ENCODE measurements at places on chromosomes 2 and 18.

DNA sequence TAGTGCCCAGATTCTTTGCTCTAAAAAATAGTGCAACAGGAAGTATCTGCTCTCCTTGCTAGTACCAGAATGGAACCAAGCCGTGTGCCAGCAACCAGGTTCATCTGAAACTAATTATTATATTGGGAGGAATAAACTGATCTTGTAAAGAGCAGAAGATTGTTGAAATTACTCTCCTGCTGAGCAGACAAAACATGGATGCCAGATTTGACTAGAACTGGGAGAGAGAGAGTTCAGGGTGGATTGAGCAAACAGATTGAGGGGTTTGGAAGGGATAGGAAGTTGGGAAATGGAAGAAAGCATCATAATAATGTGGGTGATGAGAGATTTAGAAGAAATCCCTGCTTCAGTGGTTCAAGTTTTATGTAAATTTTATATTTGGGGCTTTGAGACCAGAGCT is 160.1 kb upstream of the RASGRP3 start:
- no peak for DNase-seq

DNA sequence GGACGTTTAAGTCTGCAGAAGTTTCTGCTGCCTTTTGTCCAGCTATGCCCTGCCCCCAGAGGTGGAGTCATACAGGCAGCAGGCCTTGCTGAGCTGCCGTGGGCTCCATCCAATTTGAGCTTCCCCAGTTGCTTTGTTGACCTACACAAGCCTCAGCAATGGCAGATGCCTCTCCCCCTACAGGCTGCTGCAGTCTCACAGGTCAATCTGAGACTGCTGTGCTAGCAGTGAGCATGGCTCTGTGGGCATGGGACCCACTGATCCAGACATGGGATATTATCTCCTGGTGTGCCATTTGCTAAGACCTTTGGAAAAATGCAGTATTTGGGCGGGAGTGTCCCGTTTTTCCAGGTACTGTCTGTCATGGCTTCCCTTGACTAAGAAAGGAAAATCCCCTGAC is 726.0 kb downstream of the ERBB4 start:
- no peak for DNase-seq

DNA sequence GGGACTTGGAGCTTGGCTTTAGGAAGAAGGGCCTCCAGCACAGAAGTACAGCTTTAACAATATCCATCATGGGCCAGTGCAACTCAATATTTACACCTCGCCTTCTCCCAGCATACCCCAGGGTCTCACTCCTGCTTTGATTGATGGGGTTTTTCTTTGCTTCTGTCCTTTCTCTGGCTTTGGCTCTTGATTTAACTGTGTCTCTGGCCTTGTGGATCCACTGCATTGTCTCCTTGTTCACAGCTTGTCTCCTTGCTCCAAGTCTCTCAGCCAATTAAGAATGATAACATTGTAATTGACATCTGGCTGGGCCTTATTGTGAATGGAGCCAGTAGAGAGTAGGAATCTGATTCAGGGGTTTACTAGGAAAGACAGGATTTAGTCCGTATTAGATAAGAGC is 1019.5 kb downstream of the TMEM182 start:
- DNase-seq = no peak

DNA sequence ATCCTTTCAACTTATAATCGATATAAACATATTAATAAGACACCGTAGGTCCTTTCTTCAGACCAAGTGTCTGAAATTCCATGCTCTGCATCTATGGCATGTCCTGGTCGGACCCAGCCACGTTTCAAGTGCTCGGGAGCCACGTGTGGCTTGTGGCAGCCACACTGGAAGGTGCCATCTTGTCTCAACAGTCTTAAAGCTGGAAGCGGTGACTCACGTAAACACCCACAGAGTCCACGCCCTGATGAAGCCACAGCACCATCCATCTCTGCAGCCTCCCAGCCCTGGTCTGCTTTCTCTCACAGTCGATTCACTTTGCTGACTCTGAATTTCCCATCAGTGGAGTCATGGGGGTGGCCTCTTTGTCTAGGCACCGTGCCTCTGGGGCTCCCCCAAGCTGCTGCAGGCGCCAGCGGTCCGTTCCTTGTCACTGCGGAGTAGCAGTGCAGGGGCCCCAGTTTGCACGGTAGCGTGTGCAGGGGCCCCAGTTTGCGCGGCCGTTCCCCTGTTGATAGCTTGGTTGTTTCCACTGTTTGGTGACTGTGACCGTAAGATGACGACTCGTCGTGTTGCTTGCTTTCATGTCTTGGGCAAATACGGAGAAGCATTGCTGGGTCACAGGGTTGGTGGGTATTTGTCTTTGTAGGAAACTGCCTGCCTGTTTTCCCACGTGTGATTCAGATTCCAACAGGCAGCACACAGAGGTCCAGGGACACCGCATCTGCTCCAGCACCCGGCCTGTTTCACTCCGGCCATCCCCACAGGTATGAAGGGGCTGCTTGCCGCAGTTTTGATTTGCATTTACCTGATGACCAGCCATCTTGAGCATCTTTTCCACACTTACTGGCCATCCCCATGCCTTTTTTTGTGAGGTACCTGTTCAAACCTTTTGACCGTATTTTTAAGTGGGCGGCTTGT is 240.3 kb downstream of the HDAC4 start:
- DNase-seq = no peak

DNA sequence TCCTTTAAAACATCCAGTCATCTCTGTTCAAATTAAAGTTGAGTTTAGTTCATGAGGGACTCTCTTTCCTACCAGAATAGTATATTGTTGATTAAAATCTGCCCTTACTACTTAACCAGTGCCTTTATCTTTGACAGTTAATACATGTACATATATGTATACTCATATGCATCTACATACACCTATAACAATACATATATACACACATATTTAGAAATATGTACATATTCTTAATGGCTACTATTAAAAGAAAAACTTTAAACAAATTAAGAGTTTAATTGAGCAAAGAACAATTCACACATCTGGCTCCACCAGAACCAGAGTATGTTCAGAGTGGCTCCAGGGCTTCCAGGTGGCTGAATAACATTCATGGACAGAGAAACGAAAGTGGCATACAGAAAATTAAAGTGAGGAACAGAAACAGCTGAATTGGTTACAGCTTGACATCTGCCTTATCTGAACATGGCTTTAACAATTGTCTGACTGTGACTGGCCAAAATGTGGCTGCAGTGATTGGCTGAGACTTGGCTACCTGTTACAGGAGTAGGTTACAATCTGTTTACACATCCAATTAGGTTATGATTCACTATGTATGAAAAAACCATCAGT is 38.8 kb downstream of the ZNF519 start:
- DNase-seq = no peak

DNA sequence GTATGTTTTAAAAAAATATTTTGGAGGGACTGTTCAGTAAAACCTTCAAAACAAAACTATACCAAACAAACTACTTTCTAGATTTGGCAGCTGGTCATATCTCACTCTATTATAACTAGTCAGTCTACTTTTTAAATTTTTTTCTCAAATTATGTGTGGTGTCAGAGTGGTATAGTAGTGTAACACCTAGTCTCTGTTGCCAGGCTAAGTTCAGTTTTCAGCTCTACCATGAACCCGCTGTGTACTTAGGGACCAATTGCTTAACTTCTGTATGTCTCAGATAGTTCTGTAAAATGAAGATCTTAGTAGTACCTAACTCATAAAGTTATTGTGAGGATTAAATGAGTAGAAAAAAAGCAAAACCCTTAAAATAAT is 54.3 kb downstream of the GPD2 start:
- DNase-seq = no peak

- DNase-seq = no peak
Measured at GRCh38 chr2:112584891-112585250, 462 bp downstream of the CHCHD5 start.

DNA sequence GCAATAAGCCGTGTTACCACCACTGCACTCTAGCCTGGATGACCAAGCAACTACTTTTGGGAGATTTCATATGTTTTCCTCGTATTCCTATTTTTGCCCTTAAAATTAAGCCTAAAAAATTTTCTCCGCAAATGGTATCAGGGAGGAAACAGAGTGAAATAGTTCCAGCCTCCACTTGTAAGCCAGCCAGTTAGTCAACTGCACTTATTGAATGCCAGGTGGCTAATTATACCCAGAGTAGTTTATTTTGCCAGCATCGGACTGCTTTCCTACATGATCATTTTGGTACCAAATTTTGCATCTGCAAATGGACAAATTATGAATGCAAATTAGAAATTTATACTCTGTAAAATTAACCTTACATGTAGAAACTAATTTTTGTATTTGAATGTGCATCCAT is 90.2 kb upstream of the ARHGAP28 start:
- no peak for DNase-seq

DNA sequence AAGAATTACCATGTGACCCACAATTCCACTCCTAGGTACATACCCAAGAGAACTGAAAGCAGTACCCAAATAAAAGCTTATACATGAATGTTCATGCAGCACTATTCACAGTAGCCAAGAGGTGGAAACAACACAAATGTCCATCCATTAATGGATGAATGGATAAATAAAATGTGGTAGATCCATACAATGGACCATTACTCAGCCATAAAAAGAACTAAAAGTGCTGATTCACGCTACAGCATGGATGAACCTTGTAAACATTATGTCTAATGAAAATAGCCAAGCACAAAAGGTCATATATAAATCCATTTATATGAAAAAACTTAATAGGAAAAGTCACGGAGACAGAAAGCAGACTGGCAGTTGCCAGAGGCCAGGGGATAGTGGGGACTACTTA is 23.6 kb upstream of the ZFP36L2 start:
- DNase-seq = no peak

GRCh38 chr18:24656551-24657443 is 196.4 kb downstream of the HRH4 start:
- no peak for DNase-seq

DNA sequence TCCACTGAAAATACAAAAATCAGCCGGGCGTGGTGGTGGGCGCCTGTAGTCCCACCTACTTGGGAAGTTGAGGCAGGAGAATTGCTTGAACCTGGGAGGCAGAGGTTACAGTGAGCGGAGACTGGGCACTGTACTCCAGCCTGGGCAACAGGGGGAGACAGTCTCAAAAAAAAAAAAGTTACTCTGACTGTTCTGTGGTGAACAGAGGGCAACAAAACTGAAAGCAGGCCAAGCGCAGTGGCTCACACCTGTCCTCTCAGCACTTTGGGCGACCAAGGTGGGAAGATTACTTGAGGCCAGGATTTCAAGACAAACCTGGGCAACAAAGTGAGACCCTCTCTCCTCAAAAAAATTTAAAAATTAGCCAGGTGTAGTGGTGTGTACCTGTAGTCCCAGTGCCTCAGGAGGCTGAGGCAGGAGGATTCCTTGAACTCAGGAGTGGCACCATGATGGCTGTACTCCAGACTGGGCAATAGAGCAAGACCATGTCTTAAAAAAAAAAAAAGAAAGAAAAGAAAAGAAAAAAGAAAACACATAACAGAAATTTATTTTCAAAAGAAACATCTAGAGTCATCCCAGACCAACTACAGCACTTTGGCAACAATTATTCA is 13.6 kb upstream of the RTN4 start:
- no peak for DNase-seq

- DNase-seq = no peak
Measured at GRCh38 chr18:34220081-34220815, 4.5 kb downstream of the NOL4 start.

DNA sequence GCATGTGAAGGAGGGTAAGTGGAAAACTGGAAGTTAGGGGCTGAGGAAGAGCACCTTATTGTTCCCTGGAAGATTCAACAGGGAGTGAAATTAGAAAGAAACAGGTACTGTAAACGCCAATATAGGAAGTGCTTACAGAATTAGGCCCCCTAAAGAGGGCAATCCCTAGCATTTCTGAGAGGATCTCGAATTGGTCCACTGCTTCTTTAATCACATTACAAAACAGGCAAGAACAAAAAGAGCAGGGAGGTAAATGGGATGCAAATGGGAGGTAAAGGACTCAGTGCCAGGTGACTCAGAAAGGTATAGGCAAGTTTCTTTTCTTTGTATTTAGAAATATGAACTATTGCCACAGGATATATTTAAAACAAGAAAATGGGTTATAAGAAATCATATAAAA is 116.4 kb upstream of the FANCL start:
- DNase-seq = no peak

DNA sequence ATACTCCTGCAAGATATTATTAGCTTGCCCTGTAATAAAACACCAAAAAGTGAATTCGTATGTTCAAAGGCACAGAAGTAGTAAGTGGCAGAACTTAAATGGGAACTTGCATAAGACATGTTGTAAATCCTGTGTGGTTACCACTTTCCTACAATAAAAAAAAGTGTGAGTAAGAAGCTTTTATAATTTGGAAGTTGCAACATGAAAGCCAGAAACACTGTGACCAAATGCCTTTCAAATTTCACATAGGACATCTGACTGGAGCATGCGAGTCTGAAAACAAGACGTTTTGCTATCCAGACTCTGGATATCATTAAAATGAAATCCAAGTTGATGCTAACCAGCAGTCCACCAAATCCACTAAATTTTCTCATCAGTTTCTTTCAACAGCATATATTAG is 886.2 kb upstream of the NRXN1 start:
- DNase-seq = no peak

- no peak for DNase-seq
Measured at GRCh38 chr2:236970656-236971010, 115.1 kb upstream of the COPS8 start.

- no peak for DNase-seq
Measured at GRCh38 chr18:79919089-79919488, 32.4 kb downstream of the SLC66A2 start.

DNA sequence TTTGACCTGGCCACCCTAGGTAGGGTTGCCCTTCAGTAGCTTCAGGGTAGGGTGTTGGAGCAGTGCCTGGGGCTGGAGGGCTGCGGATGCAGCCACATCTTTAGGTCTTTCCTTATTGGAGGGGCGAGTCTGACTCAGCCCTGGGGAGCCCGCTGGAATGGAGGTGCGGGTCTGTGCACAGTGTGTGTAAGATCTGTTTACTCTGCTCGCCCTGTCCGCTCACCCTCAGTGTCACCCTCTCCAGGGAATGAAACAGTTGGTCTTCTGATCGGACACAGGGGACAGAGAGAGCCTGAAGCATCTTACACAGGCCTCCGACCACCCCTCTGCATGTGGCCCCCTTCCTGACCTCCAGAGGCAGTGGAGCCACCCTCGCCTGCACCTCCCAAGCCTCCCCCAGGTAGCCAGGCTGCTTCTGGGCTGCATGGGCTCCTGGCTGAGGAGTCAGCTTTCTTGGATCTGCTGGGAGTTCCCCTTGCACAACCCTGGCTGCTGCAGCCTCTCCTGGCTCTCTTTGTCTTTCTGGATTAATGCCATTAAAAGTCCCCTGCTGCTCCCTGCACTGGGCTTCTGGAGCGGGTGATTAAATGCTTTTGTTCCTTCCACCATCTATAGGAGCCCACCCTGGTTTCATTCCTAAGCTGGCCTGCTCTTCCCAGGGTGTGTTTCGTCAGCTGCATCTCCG is 82.6 kb downstream of the ASB1 start:
- DNase-seq = no peak

Data from NCI-H446 treated with DMSO at 0.1 percent for 48 hours (cell line).